Left forelimb (tissue), 1 donor: ENCODE measurements at places on chromosomes 11 and 22.

GRCh38 chr11:69311767-69312385 is 17.9 kb downstream of the MYEOV start:
- no peak for DNase-seq

DNA sequence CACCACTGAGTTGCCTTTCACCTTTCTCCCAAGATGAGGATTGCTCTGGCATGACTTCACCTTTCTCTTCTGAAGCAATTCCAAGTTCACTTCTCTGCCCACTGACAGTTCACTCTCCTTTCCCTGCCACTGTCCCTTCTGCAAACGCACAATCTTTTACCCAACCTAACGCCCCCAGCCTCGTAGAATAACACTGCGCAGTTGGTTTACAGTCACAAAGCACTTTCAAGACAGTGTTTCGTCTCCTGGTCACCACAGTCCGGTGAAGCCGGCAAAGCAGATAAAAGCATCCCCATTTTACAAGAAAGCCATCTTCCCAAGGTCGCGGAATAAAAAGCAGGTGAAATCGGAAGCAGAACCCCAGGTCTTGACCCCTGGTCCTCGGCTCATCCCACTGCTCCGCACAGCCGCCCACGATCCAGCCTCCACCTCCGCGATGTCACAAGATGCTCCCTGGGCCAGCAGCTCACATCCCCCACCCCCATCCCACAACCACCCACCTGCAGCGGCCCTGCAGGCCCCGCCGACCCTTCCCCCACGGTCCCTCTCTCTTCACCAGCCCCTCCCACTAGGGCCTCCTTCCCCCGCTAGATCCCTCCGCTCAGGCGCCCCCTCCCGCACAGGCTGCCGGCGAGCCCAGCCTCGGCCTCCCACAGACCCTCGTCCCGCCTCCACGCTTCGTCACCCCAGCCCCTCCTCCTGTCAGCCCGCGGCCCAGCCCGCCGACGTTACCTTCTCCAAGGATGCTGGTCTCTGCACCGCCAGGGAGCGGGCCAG is 585 bp downstream of the PI4KA start:
- peak; percentile 91 for DNase-seq

DNA sequence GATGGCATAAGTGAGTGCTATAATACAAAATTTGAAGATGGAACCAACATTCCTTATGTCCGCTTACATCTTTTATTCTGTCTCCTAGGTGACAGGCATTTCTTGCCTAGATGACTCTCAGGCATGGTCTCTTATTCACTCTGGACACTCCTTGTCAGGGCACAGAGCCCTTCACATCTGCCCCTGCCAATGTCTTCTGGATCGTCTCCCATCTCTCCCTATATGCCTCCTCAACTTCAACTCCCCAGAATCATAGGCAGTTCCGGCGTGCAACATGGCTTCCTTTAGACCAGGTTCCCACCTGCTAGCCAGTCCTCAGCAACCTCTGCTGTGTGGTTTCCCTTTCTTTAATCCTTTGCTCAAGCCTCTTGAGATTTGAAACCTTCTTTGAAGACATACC is 300.9 kb downstream of the TENM4 start:
- no peak for DNase-seq

DNA sequence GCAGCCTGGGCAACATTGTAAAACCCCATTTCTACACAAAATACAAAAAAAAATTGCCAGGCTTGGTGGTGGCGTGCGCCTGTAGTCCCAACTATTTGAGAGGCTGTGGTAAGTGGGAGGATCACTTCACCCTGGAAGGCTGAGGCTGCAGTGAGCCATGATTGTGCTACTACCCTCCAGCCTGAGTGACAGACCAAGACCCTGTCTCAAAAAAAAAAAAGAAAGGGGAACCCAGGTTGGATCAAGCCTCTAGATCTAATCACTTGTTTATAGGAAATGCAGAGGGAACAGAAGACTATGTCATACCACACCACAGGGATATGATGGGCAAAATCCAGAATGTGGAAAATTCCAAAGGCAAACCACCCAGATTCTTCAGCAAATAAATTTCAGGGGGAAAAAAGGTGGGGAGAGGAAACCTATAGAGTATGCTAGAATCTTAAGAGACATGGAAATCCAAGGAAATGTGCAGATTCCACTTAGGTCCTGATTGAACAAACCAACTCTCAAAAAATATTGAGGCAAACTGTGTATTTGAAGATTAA is 16.5 kb upstream of the MALAT1 start:
- DNase-seq, result no peak

DNA sequence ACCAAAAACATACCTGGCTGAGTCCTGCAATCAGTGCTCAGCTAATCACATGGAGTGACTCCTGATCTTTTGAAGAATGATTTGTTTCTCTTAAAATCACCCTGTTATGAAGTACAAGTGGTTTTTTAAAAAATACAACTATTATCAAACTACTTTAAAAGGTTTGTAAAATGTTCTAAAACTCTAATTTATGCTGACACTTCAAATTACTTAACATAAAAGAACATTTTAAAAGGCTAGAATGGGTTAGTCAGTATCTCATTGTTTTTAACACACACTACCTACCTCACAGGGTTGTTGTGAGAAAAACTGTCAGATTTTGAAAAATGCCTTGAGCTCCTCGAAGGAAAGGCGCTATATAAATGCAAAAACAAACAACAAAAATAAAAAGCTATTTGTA is 33.2 kb downstream of the KMT5B start:
- DNase-seq, result no peak

GRCh38 chr11:63017306-63017974 is 1.8 kb upstream of the SLC22A8 start:
- no peak for DNase-seq

DNA sequence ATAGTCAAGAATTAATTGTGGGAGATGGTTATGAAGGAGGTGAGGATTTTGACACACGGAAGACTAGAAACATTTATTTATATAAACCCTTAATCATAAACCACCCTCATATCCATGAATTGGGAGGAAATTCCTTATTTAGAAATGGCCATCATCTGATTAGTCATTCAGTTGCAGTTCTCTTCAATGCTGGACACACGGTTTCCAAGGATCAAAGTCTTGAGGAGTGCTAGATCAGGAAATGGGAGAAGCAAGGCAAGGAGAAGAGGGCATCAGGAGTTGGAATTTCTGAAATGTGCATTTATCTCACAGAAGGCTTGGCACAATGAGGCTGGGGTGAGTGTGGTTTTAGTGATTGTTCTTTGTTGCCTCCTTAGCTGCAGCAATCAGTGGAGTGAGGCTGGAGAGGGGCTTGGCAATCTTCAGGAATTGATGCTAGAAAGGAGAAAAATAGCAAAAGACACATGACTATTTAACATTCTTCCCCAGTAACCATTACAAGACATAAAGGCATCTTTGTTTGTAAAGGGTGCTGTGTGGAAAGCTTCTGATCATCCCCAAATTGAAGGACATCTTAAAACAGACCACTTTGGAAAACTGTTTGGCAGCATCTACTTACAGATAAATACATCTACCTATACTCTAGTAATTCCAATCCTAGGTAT is 21.6 kb upstream of the GDPD4 start:
- no peak for DNase-seq

- DNase-seq, result no peak
These were observed 24.0 kb upstream of the CREB3L1 start for GRCh38 chr11:46253258-46254132.

DNA sequence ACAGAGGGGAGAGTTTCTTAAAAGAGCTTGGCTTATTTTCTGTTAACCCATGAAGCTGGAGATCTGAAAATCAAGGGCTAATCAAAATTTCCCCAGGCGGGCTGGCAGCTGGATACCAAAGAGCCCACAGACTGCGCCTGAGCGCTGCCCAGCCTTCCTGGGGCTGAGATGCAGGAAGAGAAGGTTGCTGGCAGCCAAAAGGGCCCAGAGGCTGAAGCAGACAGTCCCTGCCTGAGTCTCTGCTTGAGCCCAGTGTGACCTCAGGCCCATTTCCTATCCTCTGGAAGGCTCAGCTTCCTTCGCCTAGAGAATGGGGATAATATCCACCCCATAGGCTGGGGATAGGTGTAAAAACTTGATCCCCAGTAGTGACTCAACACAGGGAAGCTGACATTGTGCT is 49.1 kb downstream of the ARRB1 start:
- no peak for DNase-seq

DNA sequence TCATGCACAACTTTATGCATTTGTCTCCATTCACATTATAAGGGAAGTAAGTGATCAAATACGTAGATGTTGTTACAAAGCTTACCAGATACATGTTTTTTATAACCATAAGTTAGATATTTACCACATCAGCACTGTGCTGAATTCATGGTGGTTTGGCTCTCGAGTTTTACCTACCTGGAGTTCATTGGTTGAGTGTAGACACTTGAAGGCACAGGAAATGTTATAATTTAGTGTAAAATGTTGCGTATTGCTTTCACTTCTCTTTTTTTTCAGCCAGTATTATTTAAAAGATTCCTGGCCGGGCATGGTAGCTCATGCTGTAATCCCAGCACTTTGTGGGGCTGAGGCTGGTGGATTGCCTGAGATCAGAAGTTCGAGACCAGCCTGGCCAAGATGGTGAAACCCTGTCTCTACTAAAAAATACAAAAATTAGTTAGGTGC is 53.1 kb upstream of the GRK2 start:
- DNase-seq, result no peak

DNA sequence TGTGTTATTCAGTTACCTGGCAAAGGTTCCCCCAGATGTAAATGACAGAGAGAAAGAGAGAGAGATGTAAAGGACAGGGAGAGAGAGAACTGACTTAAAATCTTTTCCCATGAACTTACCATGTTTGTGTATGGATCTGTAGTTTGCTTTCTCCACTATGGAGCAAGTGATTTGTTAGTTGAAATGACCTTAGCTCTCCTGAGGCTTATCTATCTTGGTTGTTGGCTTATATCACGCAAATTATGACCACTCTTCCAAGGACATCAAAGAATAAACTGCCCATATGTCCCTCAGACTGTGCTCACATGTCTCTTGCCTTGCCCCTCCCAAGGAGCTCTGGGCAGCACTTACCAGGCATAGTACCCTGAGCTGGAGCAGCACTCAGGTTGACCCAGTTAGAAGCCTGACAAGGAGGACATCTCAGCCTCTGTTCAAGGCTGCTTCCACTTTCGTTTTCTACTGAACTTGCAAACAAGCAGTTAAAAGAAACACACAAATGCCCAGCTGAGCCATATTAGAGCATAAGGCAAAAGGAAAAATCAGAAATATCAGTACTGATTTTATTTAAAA is 95.3 kb upstream of the RCN1 start:
- DNase-seq, result no peak
